Heart left ventricle (tissue), 16 donors: ENCODE measurements at places on chromosomes 4 and X. TPM values are rescaled to one million over a fixed set of nuclear protein-coding genes. Genes with fewer than 3 reads are reported as not detected.

DNA sequence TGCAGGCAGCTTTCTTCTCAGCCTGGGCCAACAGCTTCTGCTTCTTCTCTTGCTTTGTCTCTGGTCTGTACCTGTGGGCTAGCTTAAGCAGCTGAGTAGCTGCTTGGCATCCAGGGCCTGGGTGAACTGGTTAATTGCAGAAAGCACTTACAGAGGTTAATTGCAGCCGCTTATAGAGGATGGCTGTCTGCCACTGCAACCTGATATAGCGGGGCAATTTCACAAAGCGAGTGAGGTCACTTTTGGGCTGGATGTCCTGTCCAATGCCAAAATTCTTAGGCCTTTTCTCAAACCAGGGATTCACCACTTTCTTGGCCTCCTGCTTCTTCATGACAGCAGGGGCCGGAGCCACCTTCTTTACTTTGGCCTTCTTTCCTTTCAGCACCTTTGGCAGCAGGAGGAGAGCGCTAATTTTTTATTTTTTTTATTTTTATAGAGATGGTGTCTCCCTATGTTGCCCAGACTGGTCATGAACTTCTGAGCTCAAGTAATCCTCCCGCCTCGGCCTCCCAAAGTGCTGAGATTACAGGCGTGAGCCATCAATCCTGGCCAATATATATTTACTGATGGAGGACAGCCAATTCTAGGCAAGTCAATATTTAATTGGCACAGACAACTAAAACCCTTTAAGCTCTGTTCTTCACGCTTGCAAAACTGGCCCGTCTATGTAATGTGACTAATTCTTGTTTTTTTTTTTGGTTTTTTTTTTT is 61.0 kb downstream of the ENOPH1 start:
- H3K4me1 ChIP-seq, result no peaks in the 10 kb centered on the region
- H3K4me3 ChIP-seq, result no peak overlapping the region
- H3K27me3 ChIP-seq, result no peaks in the 10 kb centered on the region
- DNase-seq, result no peak

GRCh38 chrX:30343206-30343605 is 34.0 kb upstream of the NR0B1 start:
- no peak overlapping the region for H3K27ac ChIP-seq
- no peaks in the 10 kb centered on the region for H3K36me3 ChIP-seq
- no peak overlapping the region for H3K4me3 ChIP-seq
- no peak for DNase-seq
- no peaks in the 10 kb centered on the region for H3K27me3 ChIP-seq

DNA sequence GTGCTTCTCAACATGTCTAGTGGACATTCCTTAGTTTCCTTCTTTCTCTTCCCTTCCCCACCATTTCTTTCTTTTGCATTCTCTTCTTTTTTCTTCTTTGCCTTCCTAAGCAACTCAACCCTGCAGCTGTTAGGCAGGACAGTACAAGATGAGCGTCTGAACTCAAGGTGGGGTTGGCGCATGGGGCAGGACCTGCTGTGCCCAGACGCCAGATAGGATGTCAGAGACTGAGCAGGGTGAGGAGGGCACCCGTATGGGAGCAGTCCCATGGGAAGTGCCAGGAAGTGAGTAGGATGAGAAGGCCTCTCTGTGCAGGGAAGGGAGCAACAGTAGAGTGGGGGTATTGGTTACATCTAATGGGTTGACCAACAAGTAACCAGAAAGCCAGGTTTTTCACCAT is 38.1 kb upstream of the ZNF827 start:
- DNase-seq, result no peak
- no peak overlapping the region for H3K27ac ChIP-seq
- H3K27me3 ChIP-seq, result no peaks in the 10 kb centered on the region
- H3K36me3 ChIP-seq, result no peaks in the 10 kb centered on the region

GRCh38 chr4:91118597-91118996 is 991.4 kb downstream of the CCSER1 start:
- no peaks in the 10 kb centered on the region for H3K27me3 ChIP-seq
- no peak overlapping the region for H3K4me3 ChIP-seq
- H3K36me3 ChIP-seq, result no peaks in the 10 kb centered on the region
- no peak for DNase-seq

DNA sequence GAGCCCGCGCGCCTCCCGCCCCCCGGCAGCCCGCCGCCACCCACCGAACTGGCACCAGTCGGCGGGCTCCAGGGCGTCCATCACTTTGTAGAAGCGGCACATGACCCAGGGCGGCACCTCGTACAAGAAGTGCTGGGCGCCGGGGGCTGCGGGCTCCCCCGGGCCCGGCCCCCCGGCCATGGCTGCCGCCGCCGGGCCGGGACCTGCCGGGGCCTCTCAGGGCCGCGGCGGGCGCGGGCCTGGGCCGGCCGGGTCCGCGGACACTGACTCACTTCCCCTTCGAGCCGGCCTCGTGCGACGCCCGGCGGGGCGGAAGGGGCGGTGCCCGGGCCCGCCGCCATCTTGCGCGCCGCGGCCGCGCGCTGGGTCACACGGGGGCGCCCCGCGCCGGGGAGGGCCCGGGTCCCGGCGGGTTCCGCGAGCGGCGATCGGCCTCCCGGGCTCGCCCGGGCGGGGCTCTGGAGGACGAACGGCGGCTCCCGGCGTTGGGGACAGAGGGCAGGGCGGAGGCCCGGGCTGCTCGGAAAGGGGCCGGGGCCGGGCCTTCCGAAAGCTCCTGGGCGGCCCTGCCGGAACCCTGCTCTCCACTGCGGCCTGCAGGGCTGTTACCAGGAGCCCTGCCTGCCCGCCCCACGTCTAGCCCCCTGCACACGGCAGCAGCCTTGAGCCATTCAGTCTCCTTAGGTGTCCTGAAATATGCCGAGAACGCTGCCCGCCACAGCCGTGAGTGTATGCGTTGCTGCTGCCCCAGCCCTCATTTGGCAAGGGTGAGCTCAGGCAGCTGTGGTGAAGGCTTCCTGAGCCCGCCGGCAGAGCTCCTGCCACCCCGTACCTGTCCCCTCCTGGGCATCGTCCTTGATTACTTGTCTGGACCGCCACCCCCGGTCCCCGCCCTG is at the start of gene IRAK1:
TSS of gene IRAK1 (minus strand) at position 270 of the 896 bp plus-strand sequence. CDS start at position 180, 90 bp downstream.
- H3K36me3 ChIP-seq, result peaks cover 11% of the 10 kb centered on the region
- H3K27ac ChIP-seq, result peak within 1 kb of the TSS; percentile 90
- peak; percentile 66 for DNase-seq
- peak within 1 kb of the TSS; percentile 76 for H3K4me3 ChIP-seq
- H3K4me1 ChIP-seq, result no peaks in the 10 kb centered on the region
- no peaks in the 10 kb centered on the region for H3K27me3 ChIP-seq

PRDM5 gene
- total RNA-seq, result 19.7 TPM

TMEM156 gene
- total RNA-seq, result not detected

DNA sequence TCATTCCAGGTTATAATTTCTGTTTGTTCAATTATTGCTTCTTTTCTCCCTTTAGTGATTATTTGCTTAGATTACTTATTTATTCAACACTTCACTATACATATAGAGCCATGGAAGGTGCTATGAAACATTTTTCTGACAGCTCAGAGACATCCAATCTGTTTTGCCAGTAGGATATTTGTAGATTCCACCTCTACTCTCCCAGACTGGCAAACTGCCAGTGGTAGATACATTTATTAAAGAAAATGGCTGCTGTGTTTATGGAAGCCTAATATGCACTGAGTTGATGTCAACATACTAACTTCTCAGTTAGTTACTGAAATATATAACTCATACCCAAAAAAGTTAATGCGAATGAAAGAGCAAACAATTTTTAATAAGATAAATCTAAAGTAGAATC is 348.6 kb downstream of the TRAM1L1 start:
- H3K4me1 ChIP-seq, result no peaks in the 10 kb centered on the region
- no peak overlapping the region for H3K27ac ChIP-seq
- no peaks in the 10 kb centered on the region for H3K36me3 ChIP-seq
- DNase-seq, result no peak
- H3K27me3 ChIP-seq, result no peaks in the 10 kb centered on the region
- H3K4me3 ChIP-seq, result no peak overlapping the region
